CD4-positive, alpha-beta T cell treated with Interleukin-17A for 1 hour (primary cell): ENCODE measurements at places on chromosomes 3 and 15.

DNA sequence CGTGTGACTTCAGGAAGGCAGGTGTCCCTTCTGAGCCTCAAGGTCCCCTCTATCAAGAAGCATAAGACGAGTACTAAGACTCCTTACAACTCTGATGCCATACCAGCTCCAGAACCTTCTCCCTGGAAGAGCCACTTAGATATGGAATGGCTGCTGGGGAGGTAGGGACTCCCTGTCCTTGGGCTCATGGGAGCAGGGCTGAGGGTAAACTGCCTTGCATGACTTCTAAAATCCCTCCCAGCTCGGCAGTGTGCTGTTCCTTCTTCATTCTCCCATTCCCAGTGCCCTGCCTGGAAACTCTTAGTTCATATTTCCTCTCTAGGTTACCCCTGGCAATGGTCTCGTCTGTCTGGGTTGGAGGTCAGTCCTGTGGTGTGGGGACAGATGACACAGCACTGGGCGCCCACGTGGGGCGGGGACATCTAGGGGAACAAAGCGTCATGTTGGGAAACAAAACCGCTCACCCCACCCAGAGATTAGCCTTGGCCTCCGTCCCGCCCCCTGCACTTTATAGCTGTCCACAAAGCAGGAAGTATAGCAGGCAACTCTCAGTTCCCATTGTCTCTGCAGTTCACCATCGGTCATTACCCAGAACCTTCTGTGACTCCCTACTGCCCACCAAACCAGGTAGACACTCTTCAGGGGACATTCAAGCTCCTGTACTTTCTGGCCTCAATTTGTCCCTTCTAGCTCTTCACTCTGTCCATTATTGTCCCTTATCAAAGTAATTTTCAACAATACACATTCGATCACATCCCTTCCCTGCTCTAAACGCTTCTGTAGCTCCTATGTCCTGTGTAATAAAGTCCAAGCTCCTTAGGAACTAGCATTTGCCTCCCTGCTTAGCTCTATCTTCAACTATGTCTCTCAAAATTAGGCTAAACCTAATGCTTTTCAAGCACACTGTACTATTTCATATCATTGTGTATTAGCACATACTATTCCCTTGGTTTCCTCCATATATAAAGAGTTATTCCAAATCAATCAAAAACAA lies 73.8 kb downstream of the IQSEC1 start:
- DNase-seq, result peak; percentile 48

GRCh38 chr3:17518189-17519059 lies 224.0 kb downstream of the TBC1D5 start:
- no peak for DNase-seq

DNA sequence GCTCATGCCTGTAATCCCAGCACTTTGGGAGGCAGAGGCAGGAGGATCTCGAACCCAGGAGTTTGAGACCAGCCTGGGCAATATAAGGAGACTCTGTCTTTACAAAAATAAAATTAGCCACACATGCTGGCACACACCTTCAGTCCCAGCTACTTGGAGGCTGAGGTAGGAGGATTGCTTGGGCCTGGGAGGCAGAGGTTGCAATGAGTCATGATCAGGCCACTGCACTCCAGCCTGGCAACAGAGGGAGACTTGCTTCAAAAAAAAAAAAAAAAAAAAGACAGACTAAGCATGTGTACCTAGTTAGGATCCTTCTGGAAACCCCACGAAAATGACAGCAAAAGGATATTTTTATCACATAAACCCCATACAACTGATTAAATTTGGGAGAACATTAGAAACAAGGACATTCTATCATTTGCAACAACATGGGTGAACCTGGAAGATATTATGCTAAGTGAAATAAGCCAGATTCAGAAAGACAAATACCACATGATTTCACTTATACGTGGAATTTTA lies 44.9 kb downstream of the METTL6 start:
- DNase-seq, result no peak

- no peak for DNase-seq
Observed at GRCh38 chr15:99123713-99124451, 19.0 kb downstream of the SYNM start.

DNA sequence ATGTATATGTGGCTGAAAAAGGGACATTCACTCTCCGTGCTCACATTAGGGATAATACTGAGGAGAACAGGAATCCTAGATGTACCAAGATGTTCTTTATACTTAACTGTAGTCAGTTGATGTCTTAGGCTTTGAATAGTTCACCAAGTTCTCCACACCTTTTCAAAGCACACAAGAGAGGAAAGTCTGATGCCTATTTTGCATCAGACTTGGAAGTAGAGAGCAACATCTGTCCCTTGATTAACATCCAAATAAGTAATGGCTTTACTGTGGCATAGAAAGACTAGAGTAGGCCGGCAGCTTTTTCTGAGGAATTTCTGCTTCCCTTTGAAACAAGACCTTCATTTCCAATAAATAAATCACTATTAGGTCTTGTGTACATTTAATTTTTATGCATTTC lies 34.0 kb downstream of the PIGB start:
- DNase-seq, result no peak

DNA sequence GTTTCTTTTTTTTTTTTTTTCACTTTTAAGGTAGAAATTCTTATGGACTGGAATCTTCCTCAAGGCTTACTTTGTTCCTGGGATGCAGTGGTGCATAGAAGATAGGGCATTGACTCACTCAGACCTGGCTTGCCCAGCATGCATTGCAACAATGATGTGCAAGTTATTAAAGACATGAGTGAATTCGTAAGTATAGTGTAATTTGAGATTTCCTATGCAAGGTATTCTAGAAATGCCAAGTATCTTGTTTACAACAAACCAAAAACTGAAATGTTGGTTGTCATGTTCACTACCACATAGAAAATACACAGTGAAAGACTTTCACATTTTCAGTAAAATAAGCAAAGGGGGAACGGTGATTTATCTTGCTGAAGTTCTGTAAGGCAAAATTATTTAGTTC lies 56.5 kb upstream of the FNDC3B start:
- DNase-seq, result no peak

DNA sequence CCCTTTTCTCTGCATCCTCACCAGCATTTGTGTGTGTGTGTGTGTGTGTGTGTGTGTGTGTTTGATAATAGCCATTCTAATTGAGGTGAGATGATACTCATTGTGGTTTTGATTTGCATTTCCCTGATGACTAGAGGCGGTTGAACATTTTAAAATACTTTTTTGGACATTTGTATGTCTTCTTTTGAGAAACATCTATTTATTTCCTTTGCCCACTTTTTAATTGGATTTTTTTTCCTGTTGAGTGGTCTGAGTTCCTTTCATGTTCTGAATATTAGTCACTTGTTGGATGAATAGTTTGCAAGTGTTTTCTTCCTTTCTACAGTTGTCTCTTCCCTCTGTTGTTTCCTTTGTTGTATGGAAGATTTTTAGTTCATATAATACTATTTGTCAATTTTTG lies 54.3 kb upstream of the THSD4 start:
- DNase-seq, result no peak

- no peak for DNase-seq
Observed at GRCh38 chr3:5699313-5699712, 511.8 kb downstream of the EDEM1 start.

GRCh38 chr3:101825904-101826445 lies 23.3 kb upstream of the NFKBIZ start:
- no peak for DNase-seq

DNA sequence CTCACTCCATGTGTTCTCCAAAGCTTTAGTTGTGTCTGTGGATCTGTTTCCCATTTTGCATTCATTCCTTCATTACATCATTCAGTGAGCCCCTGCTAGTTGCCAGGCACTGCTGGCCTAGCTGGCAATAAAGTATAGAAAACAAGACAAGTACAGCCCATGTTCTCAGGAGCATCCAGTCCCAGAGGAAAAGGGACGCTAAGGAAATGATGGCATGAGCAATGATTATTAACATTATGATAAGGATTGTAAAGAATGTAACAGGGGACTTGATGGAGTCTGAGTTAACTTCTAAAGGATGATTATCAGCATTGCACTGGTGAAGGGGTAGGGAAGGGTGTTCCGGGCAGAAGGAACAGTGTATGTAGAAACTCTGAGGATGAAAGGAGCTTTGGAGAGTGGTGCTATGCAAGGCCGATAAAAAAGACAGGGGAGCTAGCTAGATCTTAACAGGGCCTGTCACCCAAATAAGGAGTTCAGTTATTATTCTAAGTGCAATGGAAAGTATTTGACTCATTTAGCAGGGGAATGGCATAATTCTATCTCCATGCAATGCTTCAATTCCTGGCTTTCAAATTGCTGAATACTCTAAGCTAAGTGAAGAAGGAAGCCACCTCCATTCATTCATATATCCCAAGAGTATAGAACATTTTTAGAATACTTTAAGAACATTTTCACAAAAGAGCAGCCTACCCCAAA lies 258.2 kb upstream of the STT3B start:
- DNase-seq, result no peak

- DNase-seq, result no peak
Observed at GRCh38 chr15:45646220-45646619, 11.4 kb downstream of the SQOR start.

- DNase-seq, result no peak
Observed at GRCh38 chr15:57064033-57064432, 145.6 kb downstream of the TCF12 start.

GRCh38 chr15:72227192-72227586 lies 3.8 kb downstream of the PKM start:
- DNase-seq, result peak; percentile 38

- DNase-seq, result no peak
Observed at GRCh38 chr3:19190126-19190525, 41.8 kb downstream of the KCNH8 start.

GRCh38 chr3:53650928-53651661 lies 156.7 kb downstream of the CACNA1D start:
- no peak for DNase-seq

- DNase-seq, result no peak
Observed at GRCh38 chr15:89362203-89363101, 27.8 kb upstream of the POLG start.

DNA sequence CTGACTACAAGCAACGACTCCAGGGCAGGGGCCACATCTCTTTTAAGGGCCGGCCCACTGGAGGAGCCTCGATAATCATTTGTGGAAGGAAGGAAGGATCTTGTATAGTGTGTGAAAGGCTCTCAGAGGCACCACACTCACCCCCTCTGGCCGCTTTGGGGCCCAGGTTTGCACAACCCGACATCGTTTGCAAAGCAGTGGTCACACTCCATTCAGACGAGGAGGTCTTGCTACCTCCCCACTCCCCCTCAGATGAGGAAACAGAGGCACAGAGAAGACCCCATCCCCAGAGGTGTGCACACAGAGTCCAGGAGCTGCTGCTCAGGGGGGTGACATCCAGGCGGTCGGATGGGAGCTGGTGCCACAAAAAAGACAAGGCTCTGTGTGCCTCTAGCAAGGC lies 29.6 kb downstream of the IQSEC1 start:
- no peak for DNase-seq

- DNase-seq, result no peak
Observed at GRCh38 chr15:50558012-50558411, 11.5 kb upstream of the USP50 start.

DNA sequence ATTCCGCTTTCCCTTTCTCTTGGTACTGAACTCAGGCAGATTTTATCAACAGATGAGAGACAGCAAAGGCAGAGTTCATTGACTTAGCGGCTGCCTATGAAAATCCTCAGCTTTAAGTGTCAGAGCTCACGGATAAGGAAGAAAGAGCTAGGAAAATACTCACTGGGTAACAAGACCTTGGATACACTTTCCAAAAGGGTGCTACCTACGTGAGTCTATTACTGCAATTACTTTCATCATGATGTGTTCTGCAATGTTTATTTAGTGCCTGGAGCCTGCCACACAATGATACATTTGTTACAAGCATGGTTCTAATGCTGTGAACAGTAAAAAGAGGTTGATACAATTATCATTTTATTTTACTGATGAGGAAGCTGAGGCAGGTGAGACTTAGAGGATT lies 177.5 kb downstream of the GRM7 start:
- no peak for DNase-seq

- no peak for DNase-seq
Observed at GRCh38 chr3:15112011-15112410, 13.1 kb upstream of the RBSN start.

DNA sequence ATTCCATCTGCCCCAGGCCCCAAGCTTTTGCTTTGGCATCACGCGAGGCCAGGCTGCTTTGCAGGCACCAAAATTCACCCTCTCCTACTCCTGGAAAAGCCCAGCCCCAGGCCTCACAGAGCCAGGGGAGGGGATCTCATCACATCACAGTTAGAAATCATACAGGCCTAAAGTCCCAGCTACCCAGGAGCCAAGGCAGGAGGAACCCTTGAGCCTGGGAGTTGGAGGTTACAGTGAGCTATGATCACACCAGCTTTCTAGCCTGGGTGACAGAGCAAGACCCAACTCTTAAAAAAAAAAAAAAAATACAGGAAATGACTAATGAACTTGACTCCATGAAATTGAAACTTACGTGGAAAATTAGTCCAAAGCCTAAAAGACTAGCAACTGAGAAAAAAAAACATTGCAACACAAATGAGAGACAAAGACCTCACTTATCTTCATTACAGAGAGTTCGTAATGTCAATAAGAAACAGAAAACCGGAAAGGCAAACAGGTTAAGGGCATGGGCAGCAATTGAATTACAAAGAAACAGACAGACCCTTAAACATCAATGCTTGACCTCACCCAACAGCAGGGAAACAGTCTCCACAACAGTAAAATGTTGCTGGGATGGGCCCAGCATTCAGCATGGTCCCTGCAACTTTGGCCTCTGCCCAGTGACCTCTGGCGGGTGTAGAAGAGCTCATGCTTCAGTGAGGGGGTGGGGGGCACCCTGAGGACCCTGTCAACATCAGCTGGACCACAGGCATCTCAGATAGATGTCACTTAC lies 151.5 kb downstream of the LRRK1 start:
- DNase-seq, result no peak

GRCh38 chr3:11134794-11135193 lies 19.5 kb upstream of the HRH1 start:
- no peak for DNase-seq

DNA sequence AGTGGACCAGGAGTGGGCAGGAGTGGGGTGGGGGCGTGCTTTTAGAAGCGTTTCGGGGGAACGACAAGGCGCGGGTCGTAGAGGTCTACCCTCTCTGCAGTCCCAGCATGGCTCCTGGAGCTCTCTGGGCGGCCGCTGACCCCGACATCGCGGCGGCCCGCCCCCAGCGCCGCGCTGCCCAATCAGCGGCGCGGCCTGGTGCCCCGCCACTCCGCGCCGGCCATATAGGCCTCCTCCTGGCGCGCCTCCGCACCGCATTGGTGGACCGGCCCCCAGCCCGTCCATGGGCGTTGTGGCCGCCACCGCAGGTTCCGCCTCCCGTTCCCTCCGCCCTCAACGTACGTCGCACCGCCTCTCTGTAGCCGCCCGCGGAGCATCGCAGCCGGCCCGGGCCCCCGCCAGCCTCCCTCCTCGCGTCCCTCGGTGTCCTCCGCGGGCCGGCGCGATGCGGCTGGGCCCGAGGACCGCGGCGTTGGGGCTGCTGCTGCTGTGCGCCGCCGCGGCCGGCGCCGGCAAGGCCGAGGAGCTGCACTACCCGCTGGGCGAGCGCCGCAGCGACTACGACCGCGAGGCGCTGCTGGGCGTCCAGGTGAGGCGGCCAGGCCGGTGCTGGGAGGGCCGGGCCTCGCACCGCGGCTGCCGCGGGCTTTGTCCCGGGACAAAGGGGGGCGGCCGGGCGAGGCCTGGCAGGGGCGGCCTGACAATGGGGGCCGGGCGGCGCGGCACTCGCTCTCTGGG lies at the start of gene RCN2:
Gene RCN2 (plus strand): TSS at position 353 of the 738 bp plus-strand sequence. CDS start 93 bp downstream, at position 446.
- DNase-seq, result peak; percentile 93
